Colonic mucosa (tissue), 4 donors: ENCODE measurements at places on chromosomes 3 and 15. TPM values are rescaled to one million over a fixed set of nuclear protein-coding genes. Genes with fewer than 3 reads are reported as not detected.

The NR2E3 gene
- 0.35 TPM for total RNA-seq

The PP2D1 gene
- total RNA-seq, result not detected

DNA sequence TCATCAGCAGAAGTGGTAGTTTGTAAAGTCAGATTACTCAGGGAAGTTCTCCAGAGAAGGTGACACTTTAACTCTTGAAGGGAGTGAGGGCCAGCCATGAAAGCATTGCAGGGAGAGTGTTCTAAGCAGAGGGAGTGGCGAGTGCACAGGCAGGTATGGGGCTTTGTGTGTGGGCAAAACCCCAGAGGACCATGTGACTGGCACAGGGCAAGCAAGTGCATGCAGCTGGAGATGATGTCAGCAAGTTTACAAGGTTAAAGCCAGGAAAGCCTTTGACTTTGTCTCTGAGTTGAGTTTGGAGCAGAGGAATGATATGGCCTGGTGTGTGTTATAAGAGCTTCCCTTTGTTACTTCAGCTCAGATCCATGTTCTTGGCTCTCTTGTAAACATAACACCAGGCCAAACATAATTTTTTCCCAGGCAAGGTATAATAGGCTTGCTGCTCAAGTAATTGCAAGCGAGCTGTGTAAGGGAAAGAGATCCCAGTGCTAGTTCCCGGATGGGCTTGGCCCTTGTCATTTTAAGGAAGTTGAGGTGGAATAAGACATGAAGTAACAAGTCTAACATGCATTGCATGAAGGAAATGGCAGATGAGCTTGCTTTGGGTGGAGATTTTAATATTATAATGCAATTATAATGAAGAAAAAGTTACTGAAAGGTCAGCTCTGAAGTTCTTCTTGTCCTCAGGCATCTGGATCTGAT, 341.1 kb upstream of the LRRC3B start:
- no peaks in the 10 kb centered on the region for H3K36me3 ChIP-seq
- H3K27me3 ChIP-seq, result no peaks in the 10 kb centered on the region
- no peak overlapping the region for H3K4me3 ChIP-seq
- no peak for DNase-seq
- H3K4me1 ChIP-seq, result no peaks in the 10 kb centered on the region
- no peak overlapping the region for H3K27ac ChIP-seq

DNA sequence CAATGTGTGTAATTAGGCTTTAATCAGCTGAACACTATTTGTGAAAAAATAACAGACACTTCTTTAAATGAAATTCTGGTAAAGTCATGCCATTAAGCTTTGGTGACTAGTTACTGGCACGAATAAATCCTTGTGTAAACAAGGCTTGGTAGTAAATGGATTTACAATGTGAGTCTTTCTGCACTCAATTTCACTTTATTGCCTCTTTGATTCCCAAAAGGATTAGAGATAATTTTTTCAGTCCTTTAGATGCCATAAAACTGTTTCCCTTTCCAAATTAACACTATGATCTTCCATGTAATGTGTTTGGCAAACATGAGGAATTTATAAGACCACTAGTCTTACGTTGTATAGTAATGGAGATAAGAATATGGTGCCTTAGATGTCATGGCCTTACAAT, 339.5 kb upstream of the DNAJC19 start:
- no peak overlapping the region for H3K27ac ChIP-seq
- no peaks in the 10 kb centered on the region for H3K4me1 ChIP-seq
- H3K27me3 ChIP-seq, result no peaks in the 10 kb centered on the region
- H3K36me3 ChIP-seq, result no peaks in the 10 kb centered on the region
- no peak for DNase-seq
- H3K4me3 ChIP-seq, result no peak overlapping the region

DNA sequence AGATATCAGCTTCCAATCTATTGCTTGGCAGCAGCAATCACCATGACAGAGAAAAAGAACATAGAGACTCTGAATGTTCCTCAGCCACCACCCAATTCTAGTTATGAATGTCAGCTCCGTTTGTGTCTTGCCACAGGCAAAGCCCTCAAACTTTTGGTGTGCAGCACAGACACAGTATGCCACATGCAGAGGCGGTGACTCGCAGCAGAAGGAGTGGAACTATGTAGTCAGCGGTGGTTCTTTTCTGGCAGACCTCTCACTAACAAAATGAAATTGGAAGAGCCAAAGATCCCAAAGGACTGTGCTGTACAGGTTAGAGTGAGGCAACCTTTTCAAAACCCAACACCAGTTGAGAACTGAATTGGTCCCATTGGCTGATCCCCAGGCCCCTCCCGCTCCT, 220.9 kb downstream of the SLC9A9 start:
- H3K36me3 ChIP-seq, result no peaks in the 10 kb centered on the region
- H3K4me1 ChIP-seq, result no peaks in the 10 kb centered on the region
- no peak for DNase-seq
- no peak overlapping the region for H3K27ac ChIP-seq
- H3K27me3 ChIP-seq, result no peaks in the 10 kb centered on the region

GRCh38 chr15:95591886-95592285, 738.6 kb upstream of the NR2F2 start:
- H3K27me3 ChIP-seq, result no peaks in the 10 kb centered on the region
- no peaks in the 10 kb centered on the region for H3K4me1 ChIP-seq
- DNase-seq, result no peak
- H3K27ac ChIP-seq, result no peak overlapping the region
